ENCODE measurements at places on chromosomes 6 and 20.

- no peak for DNase-seq
These were observed 862 bp upstream of the SOBP start for GRCh38 chr6:107488875-107489635.

GRCh38 chr20:32195581-32195980 lies 12.0 kb downstream of the PLAGL2 start:
- DNase-seq, result no peak

DNA sequence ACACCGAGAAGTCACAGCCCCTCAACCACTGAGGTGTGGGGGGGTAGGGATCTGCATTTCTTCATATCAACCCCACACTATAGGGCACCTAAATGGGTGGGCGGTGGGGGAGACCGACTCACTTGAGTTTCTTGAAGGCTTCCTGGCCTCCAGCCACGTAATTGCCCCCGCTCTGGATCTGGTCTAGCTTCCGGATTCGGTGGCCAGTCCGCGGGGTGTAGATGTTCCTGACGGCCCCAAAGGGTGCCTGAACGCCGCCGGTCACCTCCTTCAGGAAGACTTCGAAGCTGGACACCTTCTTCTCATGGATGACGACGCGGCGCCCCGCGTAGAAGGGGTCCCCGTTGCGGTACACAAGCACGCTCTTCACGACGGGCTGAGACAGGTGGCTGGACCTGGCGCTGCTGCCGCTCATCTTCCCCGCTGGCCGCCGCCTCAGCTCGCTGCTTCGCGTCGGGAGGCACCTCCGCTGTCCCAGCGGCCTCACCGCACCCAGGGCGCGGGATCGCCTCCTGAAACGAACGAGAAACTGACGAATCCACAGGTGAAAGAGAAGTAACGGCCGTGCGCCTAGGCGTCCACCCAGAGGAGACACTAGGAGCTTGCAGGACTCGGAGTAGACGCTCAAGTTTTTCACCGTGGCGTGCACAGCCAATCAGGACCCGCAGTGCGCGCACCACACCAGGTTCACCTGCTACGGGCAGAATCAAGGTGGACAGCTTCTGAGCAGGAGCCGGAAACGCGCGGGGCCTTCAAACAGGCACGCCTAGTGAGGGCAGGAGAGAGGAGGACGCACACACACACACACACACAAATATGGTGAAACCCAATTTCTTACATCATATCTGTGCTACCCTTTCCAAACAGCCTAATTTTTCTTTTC lies at the start of gene DCDC2:
TSS of gene DCDC2 (minus strand) at position 724 of the 883 bp plus-strand sequence. CDS start at position 415, 309 bp downstream.
- no peak for DNase-seq

DNA sequence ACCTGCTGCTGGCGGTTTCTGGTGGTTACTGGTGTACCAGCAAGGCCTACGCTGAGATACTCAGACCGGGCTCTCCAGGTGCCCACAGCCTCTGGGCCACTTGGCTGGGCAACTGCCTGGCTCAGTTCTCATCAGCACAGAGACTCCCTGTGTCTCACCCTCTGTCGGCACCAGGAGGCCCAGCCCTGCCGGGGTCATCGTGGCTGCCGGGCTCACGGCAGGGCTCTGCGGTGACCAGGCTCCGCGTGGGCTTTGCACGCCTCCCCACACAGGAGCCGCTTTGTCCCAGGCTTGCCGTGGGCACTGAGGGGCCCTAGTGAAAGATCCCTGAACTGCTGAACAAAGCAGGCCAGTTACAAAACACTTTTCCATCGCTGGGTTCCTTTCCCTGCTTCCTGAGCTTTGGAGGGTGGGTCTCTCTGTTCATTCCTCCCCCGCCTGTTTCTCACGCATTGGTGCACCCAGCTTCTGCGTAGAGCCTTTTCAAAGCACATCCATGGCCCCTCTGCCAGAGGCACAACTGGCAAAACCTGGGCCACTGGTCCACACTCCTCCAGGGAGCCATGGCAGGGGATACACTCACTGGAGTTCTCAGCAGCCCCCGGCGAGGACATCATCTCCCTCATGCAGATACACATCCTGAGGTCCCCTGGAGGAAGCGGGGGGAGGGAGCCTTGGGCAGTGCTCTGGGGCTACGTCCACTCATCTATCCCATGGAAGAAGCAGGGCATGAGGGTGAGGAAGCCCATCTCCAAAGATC lies 117.0 kb downstream of the NFATC2 start:
- DNase-seq, result no peak

DNA sequence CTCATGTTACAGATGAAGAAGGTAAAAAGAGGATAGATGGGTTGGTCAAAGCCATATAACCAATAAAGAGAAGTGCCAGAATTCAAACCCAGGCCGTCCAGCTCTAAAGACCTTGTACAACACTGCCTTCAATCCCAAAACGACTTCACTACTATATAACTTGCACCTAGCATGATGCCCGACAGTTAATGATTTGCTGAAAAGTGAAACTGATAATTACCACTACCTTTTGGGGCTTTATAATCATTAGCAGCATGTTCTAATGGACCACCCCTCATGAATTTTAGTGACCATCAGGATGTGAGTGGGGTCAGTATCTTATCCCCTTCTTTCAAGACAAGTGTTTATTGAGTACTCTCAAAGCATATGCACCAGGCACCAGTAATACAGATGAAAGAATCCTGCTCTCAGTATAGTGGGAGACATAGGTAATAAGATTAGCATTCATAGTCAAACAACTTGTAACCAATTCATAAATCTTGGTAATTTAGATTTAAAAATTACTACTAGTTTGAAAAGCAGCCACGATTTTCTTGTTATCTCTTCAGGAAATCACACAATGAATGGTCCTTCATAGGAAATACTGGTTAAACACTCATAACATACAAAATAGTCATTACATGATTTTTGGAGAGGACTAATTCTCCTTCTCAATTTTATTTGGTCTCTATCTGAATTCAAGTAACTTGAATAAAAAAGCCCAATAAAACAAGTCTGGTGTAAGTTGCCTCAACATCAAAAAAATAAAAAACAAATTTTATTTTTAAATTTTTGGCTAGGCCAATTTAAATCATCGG lies 98.0 kb downstream of the EPB41L2 start:
- DNase-seq, result no peak

DNA sequence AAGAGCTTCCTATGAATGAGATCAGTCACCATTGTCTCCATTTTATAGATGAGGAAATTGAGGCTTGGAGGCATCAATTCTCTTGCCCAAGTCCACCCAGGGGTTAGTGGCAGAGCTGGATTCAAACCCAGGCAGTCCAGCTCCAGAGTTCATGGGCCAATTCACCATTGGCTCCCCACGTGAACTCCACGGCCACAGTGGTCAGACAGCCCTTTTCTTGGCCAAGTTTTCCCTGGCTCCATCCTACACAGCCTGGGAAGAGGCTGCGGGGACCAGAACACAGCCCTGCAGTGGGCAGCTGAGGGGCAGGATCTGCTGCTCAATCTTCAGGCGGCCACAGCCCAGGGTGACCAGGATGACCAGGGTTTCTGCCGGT lies 20.5 kb downstream of the TGM2 start:
- DNase-seq, result no peak

GRCh38 chr6:14149739-14150130 lies 32.2 kb downstream of the CD83 start:
- no peak for DNase-seq

DNA sequence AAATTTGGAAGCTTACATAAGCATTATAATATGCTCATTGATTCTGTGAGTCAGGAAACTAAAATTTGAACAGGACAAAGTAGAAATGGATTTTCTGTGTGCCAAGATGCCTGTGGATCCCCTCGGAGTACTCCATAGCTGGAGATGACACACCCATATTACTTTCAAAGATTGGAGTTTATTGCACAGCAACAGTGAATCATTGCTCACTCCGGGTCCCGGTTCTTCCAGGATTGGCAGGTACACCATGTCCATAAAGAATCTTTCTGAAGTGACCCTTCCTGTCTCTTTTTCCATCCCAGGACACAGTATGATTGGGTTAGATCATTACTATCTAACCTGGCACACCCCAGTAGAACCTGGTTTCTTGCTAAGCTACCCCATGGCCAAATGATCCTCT lies 2.7 kb upstream of the BTN2A2 start:
- DNase-seq, result no peak

DNA sequence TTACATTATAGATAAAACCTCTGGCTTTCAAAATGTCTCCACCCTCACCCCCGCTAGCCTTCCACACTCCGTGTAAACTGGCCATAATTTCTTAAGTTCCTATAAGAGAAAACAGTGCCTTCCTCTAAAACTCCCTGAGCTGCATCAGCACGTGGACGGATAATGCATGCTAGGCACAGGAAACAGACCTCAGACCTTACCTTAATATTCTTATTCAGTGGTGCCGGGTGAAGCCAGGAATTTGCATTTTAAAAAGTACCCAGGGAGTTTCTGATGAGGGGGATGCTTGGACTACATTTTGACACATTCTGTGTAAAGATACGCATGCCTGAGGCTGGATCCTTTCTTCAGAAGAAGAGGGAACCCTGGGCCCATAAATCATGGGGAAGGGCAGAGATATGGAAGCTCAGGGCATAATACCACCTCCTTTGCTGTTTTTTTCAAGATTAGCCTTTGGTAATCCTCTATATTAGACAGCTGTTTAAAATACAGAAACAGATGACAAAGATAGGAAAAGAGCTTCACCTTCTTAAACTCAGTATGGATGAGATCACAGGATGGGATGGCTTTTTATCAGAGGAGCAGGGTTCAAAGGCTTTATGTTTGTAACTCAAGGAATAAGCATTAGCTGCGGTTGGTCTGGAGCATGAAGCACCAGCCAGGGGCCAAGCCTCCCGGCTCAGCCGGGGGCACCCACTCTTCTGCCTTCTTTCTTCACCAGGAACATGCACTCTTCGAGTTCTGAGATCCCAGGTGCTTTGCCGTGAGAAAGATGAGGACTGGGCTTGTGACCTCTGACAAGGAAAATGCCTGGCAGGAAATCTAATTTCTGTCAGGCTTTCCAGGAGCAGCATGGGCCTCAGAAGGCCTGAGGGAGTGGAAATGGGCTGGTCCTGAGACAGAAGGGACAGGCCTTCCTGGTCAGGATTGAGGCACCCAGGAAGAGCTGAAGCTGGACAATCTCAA lies 218.1 kb upstream of the SOX4 start:
- no peak for DNase-seq

DNA sequence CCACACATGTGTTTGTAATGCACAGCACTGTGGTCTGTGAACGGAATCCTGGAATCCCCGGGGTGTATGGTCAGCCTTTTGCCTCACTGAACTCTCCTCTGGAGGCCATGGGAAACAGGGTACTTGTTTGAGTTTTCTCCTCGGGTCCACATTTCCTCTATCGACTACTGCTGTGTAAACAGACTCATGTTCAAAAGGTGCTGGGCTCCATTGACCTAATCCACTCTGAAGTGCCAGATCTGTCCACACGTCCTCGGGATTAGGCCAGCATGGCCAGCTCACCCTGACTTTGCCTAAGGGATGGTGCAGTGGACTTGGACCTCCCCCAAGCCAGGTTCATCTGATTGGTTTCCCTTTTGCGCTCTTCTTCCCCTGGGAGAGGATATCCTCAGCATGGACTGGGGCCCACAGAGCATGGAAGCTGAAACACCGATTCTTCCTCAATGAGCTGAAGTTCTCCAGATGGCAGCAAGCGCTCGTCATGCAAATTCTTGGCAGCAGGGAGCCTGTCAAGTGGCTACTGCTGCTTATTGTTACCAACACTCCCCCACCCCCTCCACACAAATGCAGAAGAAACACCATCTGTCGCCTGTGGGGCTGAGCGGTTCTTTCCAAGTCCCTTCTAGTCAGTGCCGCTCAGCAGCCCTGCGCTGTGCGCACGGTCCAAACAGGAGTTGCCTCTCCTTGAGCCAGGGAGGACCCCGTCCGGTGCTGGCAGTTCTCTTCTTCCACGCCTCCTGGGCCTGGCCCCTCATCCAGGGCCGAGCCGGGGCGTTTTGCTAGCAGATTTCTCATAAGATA lies 292.6 kb upstream of the MARCKS start:
- no peak for DNase-seq

DNA sequence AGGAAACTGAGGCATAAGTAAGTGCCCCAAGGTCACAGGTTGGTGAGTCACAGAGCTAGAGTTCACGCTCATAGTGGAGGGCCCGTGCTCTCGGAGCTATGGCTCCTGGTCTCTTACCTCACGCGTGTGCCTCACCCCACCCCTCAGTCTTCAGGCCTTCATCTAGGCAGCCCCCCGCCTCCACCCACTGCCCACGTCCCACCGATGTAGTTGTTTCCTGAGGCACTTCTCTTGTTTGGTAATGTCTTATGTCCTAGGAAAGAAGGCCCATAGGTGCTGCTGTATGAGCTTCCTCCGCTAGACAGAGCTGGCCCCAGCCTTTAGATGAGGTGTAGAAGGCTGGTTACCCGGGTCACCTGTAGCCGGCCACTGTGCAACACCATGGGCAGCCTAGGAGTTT lies 5.1 kb downstream of the RIPK1 start:
- no peak for DNase-seq

DNA sequence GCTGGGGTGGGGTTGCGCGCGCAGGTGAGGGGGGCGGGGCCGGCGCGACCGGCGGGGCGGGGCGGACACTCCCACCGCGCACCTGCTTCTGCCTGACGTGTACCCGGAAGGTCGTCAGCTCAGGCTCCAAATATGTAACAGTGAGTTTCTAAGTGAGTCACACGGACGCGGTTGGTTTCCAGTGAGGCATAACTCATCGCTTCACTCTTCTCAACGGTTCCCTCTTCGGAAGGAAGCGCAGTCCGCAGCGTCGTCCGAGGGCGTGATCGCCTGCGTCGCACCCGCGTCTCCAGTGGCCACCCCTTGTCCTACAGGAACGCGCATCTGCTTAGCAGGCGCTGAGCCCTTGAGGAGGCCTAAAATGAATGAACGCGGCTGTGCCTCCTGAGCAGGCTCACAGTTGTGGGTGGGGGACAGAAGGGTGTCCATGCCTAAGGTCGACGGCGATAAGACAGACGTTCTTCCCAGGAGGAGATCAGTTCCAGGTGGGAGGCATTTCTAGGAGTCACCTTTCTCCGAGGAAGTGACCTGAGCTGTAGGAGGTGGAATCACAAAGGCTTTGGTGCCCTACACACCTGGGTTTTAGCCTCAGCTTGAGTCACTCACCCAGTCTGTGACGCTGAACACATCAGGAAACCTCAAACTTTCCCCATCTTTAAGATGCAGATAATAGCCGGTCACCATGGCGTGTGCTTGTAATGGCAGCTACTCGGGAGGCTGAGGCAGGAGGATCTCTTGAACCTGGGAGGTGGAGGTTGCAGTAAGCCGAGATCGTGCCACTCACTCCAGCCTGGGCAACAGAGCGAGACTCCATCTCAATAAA lies 50.9 kb upstream of the EZR start:
- DNase-seq, result no peak

DNA sequence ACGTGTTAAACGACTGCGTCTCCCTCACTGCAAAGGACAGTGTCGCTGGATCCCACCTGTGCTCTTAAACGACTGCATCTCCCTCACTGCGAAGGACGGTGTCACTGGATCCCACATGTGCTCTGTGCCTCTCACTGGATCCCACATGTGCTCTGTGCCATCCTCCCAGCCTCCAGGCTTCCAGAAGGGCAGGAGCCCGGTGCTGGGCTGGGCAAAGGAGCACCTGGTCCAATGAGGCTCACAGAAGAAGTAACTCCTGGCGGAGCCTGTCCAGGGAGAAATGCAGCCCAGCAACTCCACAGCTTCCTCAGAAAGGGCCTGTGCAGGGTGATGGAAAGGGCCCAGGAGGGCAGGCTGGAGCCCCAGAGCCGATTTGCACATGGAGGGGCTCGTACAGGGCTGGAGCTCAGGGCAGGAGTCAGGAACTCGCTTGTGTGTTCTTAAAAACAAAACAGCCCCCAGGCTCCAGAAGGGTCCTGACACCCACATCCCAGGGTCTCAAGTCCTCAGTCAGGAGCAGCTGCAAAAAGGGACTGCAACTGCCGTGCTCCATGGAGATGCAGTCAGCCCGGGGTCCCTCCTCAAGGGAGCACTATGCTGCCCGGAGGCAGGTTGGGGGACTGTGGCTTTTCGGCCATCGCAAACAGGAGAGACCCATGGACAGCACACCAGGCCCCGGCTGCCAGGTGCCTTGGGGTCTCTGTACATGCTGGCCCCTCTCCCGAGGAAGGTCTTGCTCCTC lies 52.7 kb downstream of the DLL1 start:
- no peak for DNase-seq
